Pons (tissue), 1 donor: ENCODE measurements at places on chromosomes 16 and 17.

DNA sequence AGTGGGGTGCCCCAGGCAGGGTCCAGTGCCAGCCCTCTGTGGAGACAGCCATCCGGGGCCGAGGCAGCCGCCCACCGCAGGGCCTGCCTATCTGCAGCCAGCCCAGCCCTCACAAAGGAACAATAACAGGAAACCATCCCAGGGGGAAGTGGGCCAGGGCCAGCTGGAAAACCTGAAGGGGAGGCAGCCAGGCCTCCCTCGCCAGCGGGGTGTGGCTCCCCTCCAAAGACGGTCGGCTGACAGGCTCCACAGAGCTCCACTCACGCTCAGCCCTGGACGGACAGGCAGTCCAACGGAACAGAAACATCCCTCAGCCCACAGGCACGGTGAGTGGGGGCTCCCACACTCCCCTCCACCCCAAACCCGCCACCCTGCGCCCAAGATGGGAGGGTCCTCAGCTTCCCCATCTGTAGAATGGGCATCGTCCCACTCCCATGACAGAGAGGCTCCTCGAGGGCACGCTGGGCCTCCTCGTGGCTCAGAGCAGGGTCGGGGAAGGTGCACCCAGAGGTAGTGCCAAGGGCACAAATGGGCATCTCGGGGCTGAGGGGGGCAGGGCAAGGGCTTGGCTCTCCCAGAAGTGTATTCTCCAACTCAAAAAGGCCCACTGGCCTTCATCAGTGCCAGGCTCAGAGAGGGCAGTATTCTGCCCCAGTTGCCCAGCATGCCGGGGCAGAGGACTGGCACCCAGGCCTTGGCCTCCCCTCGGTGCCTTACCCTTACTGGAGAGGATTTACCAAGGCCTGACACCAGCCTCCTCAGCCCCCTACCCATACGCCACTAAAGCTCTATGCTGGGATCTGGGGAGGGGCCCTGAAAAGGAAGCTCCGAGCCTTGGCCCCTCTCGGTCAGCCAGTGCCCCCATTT lies at the start of gene CDH5:
TSS of gene CDH5 (plus strand) at position 259 of the 867 bp plus-strand sequence. CDS start 12,647 bp downstream, outside the sequence.
- DNase-seq = no peak

- DNase-seq = no peak
These were observed 9.9 kb upstream of the EMP2 start for GRCh38 chr16:10590342-10590741.

DNA sequence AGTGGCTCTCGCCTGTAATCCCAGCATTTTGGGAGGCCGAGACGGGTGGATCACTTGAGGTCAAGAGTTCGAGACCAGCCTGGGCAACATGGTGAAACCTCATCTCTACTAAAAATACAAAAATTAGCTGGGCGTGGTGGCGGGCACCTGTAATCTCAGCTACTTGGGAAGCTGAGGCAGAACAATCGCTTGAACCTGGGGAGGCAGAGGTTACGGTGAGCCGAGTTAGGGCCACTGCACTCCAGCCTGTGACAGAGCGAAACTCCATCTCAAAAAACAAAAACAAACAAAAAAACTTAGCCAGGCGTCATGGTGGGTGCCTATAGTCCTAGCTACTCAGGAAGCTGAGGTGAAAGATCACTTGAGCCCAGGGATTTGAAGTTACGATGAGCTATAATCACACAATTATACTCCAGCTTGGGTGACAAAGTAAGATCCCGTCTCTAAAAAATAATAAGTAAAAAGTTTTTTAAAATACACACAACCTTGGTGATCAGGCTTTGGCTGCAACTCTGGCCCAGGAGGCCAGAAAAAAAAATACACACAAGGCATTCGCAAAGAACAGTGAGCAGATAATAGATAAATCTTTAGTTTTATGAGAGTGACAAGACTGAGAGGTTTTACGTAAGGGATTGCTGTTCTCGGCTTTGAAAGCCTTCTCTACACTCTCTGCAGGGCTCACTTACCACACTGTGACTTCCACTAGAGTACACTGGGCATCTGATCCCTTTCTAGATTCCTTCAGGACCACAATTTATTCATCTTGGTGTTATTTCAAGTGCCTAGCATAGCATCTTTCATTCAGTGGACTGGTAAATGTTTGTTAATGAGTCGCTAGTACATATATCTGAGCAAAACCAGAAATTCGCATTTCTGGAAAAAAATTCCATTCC lies 5.9 kb downstream of the GSPT1 start:
- DNase-seq = no peak

GRCh38 chr16:1713331-1713730 lies 7.3 kb downstream of the MAPK8IP3 start:
- DNase-seq = no peak

GRCh38 chr16:73251608-73252007 lies 203.7 kb upstream of the ZFHX3 start:
- DNase-seq = no peak

GRCh38 chr17:79804856-79805696 lies 8.2 kb upstream of the CBX8 start:
- DNase-seq = no peak

- DNase-seq = no peak
These were observed 118.4 kb downstream of the ZNF778 start for GRCh38 chr16:89335803-89336485.

DNA sequence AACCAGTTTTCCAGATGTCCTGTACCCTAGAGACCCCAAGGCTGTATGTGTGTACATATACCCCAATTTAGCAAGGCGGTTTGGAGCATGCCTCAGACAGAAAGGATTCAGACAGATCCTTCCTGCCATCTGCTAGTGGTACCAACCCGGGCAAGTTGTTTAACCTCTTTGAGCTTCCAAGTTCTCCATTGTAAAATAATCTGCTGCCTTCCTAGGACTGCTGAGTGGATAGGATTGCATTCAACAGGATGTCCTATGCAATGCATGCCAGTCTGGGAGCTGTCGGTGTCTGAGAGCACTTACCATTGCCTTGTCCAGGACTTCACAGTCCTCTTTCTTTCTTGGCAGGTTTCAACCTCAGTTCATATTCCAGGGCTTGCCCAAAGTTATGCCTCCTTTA lies 1.9 kb downstream of the CDH13 start:
- DNase-seq = no peak

DNA sequence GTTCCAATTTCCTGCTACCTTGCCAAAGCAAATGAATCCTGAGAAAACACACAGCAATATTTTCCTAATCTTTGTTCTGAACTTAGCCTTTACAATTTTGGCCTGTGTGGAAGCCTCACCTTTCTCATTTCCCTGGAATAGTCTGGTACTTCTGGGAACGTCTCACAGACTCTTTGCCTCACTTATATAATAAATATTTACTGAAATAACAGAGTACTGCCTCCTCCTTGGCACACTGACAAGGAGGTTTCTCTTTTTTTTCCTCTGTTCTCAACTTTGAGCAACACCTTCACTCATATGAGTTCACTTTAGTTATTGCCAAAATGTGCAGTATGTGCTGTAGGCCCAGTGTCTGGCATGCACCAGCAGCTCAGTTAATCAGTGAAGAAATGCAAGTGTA lies 37.3 kb downstream of the HSD17B2 start:
- no peak for DNase-seq

GRCh38 chr16:67562526-67562917 lies at the start of gene CTCF:
CTCF (plus strand) TSS chr16:67562526; CDS start chr16:67610833, 48,307 bp downstream.
- DNase-seq = peak; percentile 72

- DNase-seq = no peak
These were observed 50.5 kb upstream of the SALL1 start for GRCh38 chr16:51201604-51202003.

DNA sequence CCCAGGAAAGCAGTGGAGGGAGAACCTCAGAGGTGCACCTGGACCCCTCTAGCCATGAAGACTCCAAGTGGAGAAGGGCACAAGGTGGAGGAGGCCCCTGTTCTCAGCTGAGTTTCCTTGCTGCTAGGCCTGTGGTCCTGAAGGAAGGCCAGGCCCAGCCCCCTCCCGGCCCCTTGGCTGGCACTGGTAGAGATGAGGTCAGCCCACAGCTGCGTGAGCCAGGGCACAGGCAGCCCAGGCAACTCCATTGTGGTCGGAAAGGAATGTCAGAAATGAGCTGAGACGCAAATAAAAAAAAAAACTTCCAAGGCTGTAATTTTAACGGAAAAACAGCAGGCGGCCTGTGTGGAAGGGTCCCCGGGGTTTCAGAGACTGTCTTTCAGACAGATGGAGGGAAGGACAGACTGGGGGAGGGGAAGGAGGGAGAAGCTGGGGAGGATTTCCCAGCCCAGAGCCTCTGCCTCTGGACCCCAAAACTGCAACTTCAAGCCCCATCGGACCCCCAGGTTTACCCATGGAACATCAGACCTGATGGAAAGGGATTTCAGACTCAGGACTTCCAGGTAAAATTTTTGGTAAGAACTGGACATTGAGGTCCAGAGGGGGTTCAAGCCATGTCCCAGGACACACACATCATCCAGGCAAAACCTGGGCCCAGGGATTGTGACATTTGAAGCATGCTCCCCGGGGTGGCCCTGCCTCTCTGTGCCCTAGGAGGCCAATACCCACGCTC lies 25.6 kb upstream of the MRPS23 start:
- peak; percentile 83 for DNase-seq

DNA sequence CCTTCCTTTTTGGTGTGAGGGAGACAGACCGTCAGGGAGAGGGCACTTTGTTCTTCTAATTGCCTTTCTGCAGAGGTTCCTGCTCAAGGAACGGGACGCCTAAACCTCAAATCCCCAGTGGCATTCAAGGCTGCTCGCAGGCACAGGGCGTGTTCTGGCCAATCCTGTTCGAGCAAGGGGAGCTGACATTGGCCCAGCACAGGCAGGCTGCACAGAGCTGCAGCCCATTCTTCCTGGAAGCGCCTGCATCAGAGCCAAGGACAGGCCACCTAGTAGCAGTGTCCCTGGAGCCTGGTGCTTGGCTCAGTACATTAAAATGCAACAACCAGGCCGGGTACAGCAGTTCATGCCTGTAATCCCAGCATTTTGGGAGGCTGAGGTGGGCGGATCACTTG lies 72.2 kb upstream of the CREBBP start:
- no peak for DNase-seq

GRCh38 chr17:32927724-32928585 lies at the start of gene TMEM98:
TMEM98 (plus strand) TSS chr17:32928153; CDS start chr17:32931529, 3,376 bp downstream.
- DNase-seq = peak; percentile 79

DNA sequence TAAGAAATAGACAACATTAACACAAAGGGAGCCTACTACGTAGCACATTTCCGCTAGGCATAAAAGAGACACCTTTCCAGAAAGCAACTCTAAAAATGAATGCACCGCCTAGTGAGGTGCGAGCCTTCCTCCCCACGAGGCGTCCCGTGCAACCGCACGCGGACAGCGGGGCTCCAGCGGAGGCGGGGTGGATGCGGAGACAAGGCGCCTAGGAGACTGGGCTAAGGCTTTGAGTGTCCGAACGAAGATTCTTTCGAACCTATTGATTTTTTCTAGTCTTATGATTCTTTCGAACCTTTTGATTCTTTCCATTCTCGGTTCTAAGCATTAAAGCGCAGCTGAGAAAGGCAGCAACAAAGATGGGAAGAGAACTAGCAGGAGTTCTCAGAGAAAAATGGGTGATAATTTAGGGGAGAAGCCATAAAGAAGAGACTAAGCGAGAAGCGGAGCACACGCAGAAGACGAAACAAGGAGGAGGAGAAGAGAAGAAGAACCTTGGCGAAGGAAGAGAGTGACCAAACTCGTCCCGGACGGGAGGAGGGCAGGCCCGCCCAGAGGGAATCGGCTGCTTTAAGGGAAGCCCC lies 394 bp upstream of the CPD start:
- no peak for DNase-seq

DNA sequence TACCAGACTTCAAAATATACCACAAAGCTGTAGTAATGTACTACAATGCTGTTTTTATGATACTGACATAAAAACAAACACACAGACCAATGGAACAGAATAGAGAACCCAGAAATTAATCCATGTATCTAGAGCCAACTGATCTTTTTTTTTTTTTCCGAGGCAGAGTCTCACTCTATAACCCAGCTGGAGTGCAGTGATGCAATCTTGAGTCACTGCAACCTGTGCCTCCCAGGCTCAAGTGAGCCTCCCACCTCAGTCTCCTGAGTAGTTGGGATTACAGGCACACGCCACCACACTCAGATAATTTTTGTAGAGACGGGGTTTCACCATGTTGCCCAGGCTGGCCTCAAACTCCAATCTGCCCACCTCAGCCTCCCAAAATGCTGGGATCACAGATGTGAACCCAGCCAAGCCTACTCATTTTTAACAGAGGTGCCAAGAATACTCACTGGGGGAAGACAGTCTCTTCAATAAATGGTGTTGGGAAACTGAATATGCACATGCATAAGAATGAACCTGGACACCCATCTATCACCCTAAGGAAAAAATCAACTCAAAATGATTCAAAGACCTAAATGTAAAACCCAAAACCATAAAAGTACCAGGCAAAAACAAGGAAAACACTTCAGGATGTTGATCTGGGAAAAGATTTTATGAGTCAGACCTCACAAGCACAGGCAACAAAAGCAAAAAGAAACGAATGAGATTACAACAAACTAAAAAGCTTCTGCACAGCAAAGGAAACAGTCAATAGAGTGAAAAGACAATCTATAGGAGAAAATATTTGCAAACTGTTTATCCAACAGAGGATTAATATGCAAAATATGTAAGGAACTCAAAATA lies 63.1 kb downstream of the STX8 start:
- DNase-seq = no peak

DNA sequence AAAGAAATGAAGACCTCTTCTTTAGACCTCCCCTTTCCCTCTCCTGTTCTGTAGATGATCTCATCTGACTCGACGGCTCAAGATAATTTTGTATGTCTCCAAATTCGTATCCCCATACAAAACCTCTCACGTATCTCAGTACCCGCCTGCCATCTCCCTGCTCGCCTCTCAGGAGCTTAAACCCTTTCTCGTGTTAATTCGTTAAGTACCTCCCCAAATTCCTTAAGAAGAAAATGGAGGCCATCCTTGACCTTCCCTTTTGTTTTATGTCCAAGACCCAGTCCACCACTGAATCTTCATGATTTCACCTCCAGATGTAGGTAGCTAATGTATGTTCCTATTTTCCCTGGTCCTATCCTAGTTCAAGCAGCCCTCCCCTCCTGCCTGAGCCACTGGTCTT lies 41.6 kb downstream of the OR3A1 start:
- DNase-seq = no peak

DNA sequence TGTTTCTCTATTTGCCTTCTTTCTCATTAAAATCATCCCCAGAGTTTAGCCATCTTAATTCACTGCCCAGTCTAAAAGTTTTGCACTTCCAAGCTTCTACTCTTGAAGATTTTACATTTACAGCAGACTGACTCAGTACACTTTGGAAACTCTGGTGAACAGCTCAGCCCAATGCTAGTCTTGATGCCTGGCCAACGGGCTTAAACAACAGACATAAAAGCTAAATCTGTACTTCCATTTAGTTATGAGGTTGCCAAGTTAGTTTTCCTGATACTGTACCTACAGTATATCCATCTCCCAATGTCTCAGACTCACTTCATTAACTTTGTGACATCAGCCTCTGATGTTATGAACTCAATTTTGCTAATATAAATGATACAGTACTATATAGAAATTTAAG lies 891.8 kb upstream of the SOX9 start:
- no peak for DNase-seq

- DNase-seq = no peak
These were observed 28.0 kb downstream of the OR1D5 start for GRCh38 chr17:3035256-3035967.

DNA sequence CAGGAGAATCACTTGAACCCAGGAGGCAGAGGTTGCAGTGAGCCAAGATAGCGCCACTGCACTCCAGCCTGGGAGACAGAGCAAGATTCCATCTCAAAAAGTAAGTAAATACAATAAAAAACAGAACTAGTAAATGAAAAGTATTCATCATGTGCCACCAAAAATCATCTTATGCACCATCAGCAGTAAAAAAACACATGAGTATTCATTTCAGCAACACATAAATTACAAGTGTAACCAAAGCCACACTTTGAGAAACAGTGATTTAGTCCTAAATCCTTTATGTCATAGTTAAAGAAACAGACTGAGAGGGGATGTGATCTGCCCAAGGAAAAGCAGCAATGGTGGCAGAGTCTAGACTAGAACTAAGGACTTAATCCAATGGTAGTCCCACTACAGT lies 13.0 kb downstream of the DCUN1D3 start:
- DNase-seq = no peak
